Stimulated activated CD4-positive, alpha-beta T cell treated with anti-CD3 and anti-CD28 coated beads, Interleukin-15, amount 100 ng/mL, for 1 hour (primary cell): ENCODE measurements at places on chromosomes 16 and 17.

- DNase-seq = no peak
Measured at GRCh38 chr17:705011-705410, 9.6 kb downstream of the VPS53 start.

GRCh38 chr17:47218896-47219430, 9.8 kb downstream of the MYL4 start:
- DNase-seq = no peak

DNA sequence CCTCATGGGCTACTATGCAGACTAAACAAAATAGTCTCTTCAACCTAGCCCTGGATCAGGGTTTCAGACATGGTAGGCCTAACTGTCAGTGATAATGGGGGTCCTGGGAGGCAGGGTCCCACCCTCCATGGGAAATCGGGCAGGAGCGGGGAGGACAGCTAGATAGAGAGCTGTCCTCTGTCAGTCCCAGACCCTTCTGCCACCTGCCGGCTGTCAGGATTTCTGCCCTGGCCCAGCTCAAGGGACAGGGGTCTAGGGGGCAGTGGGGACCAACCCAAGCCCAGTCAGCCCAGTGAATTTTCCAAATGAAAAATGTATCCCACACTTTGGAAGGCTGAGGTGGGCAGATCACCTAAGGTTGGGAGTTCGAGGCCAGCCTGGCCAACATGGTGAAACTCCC, 5.3 kb downstream of the CA7 start:
- DNase-seq = no peak

DNA sequence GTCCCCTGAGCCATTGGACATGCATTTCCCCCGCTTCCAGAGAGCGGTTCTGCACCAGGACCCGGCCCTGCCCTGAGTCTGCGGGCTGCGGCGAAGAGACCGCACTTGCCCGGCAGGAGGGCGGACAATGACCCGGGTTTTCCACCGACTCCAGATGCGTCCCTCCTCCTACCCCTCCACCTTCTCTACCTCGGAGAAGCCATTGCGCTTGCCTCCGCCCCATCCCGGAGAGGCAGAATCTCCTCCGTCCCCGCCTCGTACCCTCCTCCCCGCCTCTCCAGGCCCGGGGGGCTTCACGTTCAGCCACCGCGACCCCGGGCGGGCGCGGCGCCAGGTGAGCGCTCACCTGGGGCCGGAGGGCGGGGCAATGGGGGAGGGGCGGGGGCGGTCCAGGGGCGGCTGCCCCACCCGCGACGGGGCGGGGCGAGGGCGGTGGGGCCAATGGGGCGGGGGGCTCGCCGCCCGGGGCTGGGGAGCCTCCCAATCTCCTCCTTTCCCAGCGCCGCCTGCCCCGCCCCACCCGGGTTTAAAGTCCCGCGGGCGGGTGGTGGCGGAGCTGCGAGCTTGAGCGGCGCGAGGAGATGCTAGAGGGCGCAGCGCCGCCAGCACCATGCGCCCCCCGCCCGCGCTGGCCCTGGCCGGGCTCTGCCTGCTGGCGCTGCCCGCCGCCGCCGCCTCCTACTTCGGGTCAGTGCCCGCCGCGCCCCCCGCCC, at the start of gene WNT9B:
WNT9B (plus strand) TSS at position 555 of the 713 bp plus-strand sequence; CDS start at position 611, 56 bp downstream.
- no peak for DNase-seq

DNA sequence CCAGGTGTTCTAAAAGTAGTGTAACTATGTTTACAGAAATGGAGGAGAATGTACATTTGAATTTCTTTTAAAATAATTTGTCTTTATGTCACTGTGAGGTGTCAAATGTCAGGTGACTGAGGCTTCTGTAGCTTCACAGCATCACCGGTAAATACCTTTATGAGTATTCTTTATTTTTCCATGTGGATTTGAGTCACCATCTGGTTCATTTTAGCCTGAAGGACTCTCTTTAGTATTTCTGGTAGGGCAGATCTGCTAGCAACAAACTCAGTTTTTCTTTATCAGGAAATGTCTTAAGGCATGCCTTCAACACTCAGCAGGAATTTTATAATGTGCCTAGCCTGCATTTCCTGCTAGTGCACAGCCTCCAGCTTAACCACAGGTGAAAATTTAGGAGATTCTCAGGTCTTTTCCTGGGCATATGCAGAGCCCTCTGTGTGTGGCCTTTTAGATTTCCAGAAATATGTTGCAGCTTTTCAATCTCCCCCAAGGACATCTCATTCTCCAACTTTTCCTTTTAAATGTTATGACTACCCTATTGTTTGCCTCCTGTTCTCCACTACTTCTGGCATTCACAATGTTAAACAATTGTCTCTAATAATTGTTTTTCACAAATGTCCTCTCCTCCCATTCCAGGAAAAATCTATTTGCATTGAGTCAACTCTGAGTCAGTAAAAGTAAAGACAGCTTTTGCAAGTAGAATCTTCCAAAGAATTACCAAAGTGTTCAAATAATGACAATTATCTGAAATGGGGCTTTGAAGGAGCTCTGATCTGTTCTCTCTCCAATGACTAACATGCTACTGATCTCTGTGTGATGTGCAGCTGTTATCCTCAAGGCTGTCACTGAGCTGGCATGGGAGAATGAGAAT, 239.4 kb upstream of the CPHXL start:
- no peak for DNase-seq
